RPMI7951 (cell line): ENCODE measurements at places on chromosomes 2 and 18. TPM values are rescaled to one million over a fixed set of nuclear protein-coding genes. Genes with fewer than 3 reads are reported as not detected.

GRCh38 chr2:14516844-14517243, 115.7 kb upstream of the LRATD1 start:
- DNase-seq, result peak; percentile 84

DNA sequence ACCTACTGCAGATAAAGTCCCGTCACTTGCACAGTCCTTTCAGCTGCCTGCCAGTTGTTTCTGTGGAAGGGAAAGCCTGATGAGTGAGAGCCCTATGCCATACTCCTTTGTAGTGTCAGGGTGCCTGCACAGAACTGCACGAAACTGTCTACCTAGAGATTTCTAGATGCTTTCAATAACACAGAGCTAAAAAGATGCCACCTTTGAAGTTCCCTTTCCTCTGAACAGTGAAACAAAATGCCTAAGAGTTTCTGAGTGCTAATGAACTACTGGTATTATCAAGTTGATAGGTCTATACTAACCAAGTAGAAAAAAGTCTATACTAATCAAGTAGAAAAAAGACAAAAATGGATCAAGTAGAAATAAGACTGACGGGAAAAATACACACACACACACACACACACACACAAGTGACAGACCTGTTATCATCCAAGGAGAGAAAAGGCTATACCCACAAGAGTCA, 79.0 kb downstream of the TLK1 start:
- no peak for DNase-seq

The CCDC141 gene
- total RNA-seq, result 0.88 and 1.8 TPM in 2 replicates

DNA sequence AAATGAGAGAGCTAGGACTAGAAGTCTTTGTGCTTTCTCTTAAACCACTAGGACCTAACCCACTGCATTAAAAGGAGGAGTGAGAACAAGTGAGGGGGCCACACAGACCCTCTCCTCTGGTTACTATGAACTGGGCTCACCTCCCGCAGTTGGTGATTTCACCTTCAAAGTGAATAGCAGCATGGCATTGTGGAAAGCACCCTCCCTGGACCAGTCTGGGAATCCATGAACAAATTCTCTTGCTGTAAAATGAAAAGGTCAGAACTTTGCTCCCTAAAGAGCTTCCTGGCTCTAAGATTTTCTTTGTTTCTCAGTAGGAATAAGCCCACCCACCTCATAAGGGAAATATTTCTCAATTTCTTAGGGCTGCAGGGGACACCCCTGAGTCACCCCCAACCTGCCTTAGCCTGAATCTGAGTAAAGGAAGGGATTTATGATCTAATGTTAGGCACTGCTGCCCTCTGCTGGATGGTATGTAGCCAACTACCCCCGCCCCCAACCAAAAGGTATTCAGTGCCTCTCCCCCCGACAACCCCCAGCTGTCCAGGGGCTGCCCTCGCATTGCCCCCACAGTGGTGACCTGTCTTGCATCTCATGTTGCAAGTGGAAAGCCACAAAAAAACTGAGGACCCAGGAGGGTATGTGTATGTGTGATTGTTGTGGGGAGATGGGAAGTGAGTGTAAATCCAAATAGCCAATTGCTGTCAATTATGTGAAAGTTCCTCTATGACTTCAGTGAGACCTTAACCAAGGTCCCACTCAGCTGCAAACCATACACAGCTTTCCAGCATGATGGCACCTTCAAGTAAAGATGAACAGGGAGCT, 230.9 kb upstream of the SLC14A2 start:
- peak; percentile 47 for DNase-seq

DNA sequence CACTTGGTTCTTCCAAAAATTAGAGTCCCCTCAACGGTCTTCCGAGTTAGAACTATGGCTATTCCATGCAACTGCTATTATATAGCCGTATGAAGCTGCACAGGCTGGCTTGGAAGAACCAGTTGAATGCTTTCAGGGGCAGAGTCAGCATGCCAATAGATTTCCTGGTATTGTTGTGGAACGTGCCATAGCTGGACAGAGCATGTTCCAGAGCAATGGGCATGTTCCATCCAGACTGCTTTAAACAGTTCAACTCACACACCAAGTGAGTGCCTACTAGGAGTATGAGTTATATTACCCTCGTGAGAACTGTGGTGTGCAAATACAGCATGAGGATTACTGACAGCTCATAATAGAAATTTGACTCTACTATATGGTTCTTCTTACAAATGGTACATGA, 682.0 kb downstream of the SATB2 start:
- DNase-seq, result peak; percentile 6

The C1GALT1C1L gene
- 6.4 and 7.0 TPM in 2 replicates for total RNA-seq

The IL37 gene
- total RNA-seq, result 0.36 and 0.49 TPM in 2 replicates

GRCh38 chr2:1671916-1672315, 72.4 kb downstream of the PXDN start:
- no peak for DNase-seq

The DPYSL5 gene
- not detected in 2 replicates for total RNA-seq

- DNase-seq, result no peak
Observed at GRCh38 chr2:148023861-148024260, 3.0 kb downstream of the MBD5 start.

DNA sequence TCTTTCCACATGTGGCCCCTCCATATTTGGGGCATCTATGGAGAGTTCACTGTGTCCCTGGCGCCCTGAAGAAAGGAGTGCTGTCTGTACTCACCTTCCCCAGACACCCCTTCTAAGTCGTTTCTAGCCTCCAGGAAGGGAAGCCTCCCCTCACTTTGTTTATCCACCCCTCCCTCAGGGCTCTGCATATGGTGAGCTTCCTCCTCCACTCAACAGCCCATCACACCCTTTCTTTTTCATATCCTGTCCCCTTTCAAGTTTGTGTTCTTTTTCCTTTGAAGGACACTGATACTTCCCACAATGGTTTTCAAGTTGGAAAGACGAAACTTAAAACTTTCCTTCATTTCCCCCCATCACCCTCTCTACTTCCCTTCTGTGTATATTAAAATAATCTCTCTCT, 291.4 kb upstream of the POU3F3 start:
- DNase-seq, result no peak

The FBXO48 gene
- total RNA-seq, result 0.98 and 1.4 TPM in 2 replicates

- DNase-seq, result no peak
Observed at GRCh38 chr2:98478907-98479306, 34.2 kb downstream of the INPP4A start.

The CCDC178 gene
- not detected in 2 replicates for total RNA-seq

DNA sequence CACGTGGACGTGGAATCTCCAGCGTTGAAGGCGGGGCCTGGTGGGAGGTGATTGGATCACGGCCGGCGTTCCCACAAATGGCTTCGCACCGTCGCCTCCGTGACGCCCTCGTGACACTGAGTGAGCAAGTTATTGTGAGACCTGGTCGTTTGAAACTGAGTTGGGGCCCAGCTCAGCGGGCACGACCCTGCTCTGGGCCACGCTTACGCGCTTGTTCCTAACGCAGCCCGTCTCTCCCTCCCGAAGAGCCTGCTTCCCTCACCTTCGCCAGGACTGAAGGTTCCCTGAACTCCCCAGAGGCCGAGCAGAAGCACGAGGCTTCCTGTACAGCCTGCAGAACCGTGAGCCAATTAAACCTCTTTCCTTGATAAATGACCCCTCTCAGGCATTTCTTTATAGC, 121.8 kb downstream of the RTP5 start:
- DNase-seq, result no peak

The SLC38A11 gene
- total RNA-seq, result not detected in 2 replicates

The MOGAT1 gene
- 0.24 and 0.29 TPM in 2 replicates for total RNA-seq

GRCh38 chr2:38243186-38243880, 133.7 kb downstream of the ATL2 start:
- no peak for DNase-seq

- DNase-seq, result peak; percentile 71
Observed at GRCh38 chr2:84946204-84947009, 24.6 kb upstream of the KCMF1 start.

GRCh38 chr18:50401295-50401694, 26.4 kb downstream of the SKA1 start:
- DNase-seq, result no peak

DNA sequence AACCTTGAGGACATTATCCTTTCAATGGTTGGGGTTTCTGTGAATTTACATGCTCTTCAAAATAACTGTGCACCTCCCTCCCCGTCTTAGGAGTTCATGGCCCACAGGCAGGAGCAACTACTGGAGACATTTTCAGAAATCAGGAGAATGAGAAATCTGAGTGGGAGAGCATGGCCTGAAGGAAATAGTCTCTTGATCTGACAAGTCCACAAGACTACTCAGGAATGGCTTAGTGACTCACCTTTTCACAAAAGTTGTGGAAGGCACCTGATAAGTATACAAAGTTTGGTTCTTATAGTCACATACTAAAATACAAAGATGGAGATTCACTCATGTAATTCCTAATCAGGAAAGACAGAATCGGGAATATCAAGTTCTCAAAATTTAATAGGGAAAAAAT, 83.6 kb upstream of the NCKAP5 start:
- DNase-seq, result no peak

GRCh38 chr2:53572696-53573095, 194.9 kb upstream of the CHAC2 start:
- DNase-seq, result no peak

The DTNA gene
- total RNA-seq, result 1.6 and 2.4 TPM in 2 replicates

GRCh38 chr2:11560806-11561205, 27.0 kb downstream of the GREB1 start:
- no peak for DNase-seq

The CEP76 gene
- 10.7 and 14.7 TPM in 2 replicates for total RNA-seq

DNA sequence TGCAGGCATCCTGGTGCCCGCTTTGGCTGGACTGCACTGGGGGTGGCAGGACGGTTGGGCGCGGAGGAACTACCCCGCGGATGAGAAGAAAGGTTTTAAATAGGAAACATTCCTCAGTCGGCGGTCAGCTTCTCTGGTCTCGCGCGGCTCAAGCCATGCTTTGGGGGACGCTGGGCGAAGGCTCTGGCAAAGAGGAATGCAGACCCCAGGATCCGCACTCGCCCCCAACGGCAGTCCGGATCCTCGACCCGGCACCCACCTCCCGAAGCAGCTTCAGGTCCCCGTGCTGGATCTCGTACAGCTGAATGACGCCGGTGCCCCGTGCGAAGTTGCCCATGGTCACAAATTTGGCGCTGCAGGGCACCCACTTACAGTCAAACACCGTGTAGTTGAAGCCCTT, 686 bp upstream of the PNO1 start:
- no peak for DNase-seq

GRCh38 chr2:240460253-240460711, 24.8 kb downstream of the GPC1 start:
- no peak for DNase-seq

The SULT1C4 gene
- total RNA-seq, result not detected in 2 replicates

The OTOF gene
- total RNA-seq, result not detected in 2 replicates

GRCh38 chr2:126586317-126586716, 69.6 kb upstream of the GYPC start:
- no peak for DNase-seq

DNA sequence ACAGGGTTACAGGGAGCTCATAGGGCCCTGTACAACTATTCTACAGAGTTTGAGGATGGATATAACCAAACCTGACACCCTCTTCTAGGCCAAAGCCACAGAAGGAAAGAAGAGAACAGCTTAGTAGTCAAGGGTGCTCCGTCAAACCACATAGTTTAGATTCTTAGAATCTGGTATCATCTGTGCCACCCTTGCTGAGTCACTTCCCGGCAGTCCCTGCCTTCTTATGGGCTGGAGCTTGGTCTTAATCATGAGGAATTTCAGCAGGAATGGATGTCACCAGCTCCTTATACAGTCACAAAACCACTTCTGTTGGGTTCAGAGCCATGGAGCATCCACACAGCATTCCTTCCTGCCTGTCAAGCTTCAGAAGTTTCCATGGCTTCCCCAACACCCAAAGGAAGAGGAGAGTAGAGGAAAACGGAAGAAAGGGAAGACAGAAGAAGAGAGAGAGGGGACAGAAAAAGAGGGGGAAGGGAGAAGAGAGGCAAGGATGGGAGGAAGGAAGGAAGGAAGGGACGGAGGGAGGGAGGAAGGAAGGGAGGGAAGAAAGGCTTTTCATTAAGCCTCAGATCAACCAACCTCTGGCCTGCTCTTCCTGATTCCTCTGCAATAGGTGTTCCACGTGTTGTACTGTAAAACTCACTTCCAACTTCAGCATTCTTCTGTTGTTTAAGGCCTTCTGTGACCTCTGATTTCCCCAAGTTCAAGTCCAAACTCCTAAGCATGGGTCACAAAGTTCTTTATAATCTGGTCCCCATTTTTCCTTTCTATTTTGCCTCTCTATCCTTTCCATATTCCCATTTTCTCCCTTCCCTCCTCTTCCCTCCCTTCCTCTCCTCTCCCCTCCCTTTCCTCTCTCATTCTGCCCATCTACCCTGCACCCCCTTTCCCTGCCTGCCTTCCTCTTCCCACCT, 246.1 kb upstream of the TNP1 start:
- DNase-seq, result peak; percentile 98

GRCh38 chr2:59998324-59998723, 555.1 kb downstream of the BCL11A start:
- DNase-seq, result no peak

DNA sequence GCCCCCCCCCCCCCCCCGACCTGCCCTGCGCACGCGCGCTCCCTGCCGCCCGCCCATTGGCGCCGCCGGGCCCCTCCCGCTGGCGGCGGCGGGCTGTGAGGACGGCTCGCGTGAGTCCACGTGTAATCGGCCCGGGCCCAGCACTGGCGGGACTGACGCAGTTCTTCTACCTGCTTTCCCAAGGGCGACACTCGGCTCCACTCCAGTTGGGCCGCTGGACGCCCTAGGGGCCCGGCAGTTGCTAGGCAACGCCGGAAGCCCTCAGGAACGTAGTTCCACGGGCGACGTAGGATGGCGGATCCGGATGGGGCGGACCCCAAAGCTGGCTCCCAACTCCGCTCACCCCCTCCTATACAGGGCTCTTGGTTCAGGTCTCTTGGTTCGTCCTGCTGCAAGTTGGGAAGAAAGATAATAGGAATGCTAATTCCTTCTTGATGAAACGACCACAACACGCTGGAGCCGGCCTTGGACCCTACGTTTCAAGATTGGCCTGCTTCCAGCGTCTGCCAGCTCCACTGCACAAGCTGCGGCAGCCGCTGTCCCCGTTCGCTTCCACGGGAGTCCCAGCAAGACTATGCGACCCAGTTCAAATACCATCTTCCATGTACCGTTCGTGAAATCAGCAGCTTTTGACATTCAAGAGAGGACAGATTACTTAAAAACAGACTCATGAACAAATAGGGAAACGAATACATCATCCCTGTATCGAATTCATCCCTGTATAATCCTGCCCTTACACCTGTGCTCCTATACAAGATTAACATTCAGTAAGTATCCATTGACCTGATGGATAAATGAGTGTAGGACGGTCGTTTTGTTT, 415 bp upstream of the MCFD2 start:
- peak; percentile 90 for DNase-seq

The HOXD1 gene
- 0.39 and 0.96 TPM in 2 replicates for total RNA-seq

- peak; percentile 84 for DNase-seq
Observed at GRCh38 chr2:27573452-27573851, 9.4 kb upstream of the ZNF512 start.

DNA sequence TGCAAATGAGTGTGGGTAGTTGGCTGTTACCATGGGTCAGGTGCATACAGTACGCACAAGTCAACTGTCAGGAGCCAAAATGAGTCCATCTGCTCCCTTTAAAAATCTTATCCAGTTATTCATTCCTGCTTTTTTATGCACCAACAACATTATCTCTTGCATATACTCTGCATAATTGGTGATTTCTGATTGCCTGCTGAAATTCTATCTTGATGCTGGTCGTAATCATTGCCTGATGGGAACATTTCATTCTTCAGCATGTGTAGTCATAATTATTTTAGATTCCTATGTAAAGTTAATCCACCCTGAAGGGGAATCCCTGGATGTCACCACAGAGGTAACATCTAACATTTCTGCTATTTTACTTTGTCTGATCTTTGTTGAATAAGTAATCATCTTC, 102.2 kb upstream of the RND3 start:
- DNase-seq, result no peak
